ENCODE measurements at places on chromosomes 1 and 21.

DNA sequence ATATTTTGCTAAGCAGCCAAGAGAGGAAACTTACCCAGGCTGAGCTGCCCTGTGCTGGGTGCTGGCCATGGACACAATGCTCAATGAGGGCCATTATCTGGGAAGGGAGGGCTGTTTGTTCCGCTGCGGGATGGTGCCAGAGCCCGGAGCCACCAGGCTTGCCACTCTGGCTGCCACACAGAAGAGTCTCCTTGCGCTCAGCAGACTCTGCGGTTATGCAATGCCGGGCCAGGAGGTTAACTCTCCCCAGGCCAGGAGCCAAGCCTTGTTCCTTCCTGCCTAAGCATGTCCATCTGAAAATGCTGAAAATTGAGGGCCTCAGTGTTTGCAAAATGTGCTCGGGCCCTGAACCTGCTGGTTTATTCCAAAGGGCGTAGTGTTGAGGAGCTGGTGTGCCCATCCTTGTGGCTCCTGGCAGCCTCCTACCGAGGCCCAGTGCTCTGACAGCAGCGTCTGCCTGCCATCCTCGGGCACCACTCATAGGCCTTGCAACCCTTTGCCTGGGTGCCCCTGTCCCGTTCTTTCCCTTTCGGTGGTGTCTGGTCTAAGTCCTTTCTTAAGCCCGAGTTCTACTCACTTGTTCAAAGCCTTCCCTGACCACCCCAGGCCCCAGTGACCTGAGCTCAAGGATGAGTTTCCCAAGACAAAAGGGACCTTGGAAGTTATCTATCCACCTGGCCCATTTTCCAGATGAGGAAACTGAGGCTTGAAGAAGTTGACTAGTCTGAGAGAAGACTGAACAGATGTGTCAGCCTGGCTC, 133.8 kb upstream of the EDN2 start:
- no peak for DNase-seq

DNA sequence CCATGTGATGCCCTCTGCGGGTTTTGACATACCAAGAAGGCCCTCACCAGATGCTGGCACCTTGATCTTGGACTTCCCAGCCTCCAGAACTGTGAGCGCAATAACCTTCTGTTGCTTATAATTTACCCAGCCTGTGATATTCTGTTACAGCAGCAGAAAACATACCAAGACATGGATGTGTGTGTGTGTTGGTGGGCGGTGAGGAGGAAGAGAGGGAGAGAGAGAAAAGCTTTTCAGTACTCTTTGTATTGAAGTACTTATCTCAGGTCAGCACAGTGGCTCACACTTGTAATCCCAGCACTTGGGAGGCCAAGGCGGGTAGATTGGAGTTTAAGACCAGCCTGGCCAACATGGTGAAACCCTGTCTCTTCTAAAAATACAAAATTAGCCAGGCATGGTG, 23.1 kb downstream of the TRAPPC10 start:
- DNase-seq, result no peak

- no peak for DNase-seq
These were observed 498.2 kb downstream of the PLPP3 start for GRCh38 chr1:56081173-56081572.

- no peak for DNase-seq
These were observed at the start of gene TNN for GRCh38 chr1:175067362-175068106. TNN (plus strand) TSS chr1:175067833; CDS start chr1:175077419, 9,586 bp downstream.

Measured in CD4-positive, alpha-beta T cell treated with Interleukin-15 for 4 hours (primary cell).